ENCODE measurements at places on chromosomes 4 and X. TPM values are rescaled to one million over a fixed set of nuclear protein-coding genes. Genes with fewer than 3 reads are reported as not detected.
A peak's percentile ranks its signal among the peaks of the same experiment; 100 is the strongest.

GRCh38 chrX:150258463-150259430 is 104.4 kb upstream of the MAMLD1 start:
- DNase-seq, result no peak

- peak; percentile 7 for DNase-seq
Measured at GRCh38 chrX:30533266-30533665, 44.3 kb downstream of the TASL start.

GRCh38 chr4:75490155-75490554 is 24.0 kb downstream of the RCHY1 start:
- no peak for DNase-seq

DNA sequence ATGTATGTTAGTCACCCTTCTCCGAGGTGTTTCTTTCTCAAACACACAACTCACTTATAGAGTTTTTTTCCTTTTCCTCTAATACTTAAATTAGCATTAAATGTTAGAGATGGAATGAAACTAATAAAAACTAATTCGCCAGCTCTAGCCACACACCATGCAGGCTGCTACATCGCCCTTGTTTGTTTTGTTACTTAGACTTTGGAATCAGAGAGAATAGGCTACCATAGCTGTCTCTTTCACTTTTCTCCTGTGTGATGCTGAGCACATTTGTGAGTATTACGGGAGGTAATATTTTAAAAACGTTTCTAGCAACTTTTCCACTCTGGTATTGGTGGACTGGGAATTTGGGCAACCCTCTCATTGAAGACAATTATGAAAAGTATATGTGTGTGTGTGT is 43.5 kb downstream of the ESX1 start:
- DNase-seq, result no peak

- no peak for DNase-seq
Measured at GRCh38 chr4:85475631-85476233, 782 bp downstream of the ARHGAP24 start.

GRCh38 chr4:6769233-6769988 is 13.1 kb upstream of the KIAA0232 start:
- no peak for DNase-seq

- DNase-seq, result peak; percentile 76
Measured at GRCh38 chr4:68342134-68342533, 7.8 kb downstream of the YTHDC1 start.

- DNase-seq, result no peak
Measured at GRCh38 chr4:1348014-1348513, 1.1 kb downstream of the UVSSA start.

GRCh38 chr4:88765729-88766128 is 68.1 kb upstream of the NAP1L5 start:
- DNase-seq, result peak; percentile 67

DNA sequence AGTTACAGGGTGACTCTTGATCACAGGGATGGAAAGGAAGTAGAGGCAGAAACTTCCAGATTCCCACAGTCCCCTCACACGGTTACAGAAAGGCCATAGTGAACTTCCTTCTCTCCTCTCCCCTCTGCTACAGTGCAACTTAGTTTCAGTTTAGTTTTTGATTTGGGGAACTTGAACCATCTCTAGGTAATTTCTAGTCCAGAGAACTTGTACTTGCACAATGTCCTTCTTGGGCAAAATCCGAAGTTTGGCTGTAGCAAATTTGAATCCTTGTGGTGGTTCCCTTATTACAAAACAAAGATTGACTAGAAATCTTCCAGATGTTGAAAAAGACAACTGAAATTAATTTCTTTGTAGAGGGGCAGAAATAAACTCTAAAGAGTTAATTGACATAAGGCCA is 1.2 kb upstream of the BLTP1 start:
- DNase-seq, result no peak

GRCh38 chrX:51461053-51462044 is 35.0 kb downstream of the NUDT11 start:
- DNase-seq, result peak; percentile 16

DNA sequence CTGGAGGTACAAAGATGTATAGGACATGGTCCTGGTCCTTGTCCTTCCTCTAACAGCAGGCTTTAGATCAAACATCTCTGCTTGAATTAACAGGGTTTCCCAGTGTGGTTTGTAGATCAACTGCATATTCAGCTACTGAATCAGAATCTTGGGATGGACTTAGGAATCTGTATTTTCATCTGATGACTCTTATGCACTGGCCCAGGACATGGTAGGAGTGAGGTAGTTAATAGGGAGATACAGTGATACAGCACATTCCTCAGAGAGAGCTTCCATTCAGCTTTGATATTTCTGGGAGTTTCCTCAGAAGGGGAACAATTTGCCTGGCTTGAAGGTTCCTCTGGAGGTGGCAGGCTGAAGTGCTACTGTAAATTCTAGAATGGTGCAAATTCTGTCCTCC is 203.1 kb downstream of the LARP7 start:
- peak; percentile 11 for DNase-seq

DNA sequence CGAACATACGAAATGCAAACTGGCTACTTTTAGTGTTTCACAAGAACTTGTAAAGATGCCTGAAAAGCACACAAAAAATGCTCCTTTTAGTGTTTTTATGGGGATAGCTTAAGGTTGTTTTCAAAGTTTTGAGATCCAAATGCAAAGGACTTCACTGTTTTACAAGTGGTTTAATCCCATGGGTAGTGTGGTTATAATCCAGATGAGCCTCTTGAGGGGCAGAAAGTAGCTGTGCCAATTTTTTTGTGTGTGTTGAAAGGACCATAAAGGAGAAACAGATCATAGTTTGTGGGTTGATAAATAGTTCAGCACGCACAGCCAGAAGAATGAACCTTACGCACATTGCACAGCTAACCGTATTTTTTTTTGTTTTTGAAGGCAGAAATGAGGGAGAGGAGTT is 126.9 kb upstream of the GIMD1 start:
- DNase-seq, result no peak

DNA sequence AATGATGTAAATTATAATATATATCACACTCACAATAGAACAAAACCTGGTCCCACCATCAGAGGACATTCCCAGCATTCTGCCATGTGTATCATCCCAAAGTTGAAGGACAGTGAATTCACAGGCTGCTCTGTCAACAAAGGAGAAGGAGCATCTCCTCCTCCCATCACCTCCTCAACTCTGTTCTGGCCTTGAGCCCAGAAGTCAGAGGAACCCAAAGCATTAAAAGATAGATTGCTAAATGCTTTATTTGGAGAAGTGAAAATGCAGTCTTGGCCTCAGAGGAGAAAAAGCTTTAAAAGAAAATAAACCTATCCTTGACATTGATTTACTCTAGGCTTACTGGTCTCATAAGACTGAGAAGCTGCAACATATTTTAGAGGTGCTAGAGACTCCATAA is 268.8 kb upstream of the RASGEF1B start:
- no peak for DNase-seq

- no peak for DNase-seq
Measured at GRCh38 chr4:83536362-83537272, 709 bp downstream of the GPAT3 start.

- DNase-seq, result peak; percentile 65
Measured at GRCh38 chr4:159048166-159048886, 54.6 kb upstream of the RAPGEF2 start.

DNA sequence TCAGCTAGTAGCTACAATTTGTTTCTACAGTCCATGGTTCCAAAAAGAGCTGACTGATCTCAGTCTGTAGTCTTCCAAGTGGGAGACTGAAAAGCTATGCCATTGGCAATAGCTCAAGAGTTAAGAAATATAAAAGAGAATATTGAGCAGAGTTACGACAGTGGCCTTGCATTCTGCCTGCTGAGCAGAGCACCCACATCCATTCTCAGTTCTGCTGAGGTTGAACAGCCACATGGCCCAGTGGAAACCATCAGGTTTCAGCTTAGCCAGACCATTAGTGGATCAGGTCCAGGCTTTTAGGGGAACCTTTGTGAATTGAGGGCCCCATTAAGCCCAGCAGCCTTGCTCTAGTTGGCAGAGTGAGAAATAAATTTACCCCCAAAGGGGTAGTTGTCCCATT is 28.1 kb downstream of the ZNF81 start:
- DNase-seq, result no peak

DNA sequence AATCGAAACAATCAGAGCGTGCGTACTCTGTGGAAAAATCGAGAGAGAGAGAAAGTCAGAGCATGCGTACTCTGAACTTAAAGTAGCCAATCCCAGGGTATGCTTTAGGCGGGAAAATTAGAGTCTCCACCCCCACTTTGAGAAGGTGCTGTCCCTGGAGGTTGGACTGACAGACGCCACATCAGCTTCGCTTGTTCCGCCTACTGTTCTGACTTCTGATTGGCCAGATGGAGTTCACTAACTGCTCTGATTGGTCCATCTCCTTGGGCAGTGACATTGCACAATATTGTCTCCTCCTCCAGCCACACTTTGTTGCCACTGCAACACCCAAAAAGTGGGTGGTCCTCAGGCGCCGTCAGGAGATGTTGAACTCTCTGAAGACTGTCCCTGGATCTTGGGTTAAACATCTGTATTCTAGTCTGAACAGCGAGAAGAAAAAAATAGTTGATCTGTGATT is at the start of gene SSX5:
Gene SSX5 (minus strand): TSS at position 51 of the 457 bp plus-strand sequence. CDS start 1,437 bp downstream, outside the sequence.
- DNase-seq, result no peak

GRCh38 chrX:107713203-107713542 is 62.4 kb downstream of the TSC22D3 start:
- DNase-seq, result no peak

DNA sequence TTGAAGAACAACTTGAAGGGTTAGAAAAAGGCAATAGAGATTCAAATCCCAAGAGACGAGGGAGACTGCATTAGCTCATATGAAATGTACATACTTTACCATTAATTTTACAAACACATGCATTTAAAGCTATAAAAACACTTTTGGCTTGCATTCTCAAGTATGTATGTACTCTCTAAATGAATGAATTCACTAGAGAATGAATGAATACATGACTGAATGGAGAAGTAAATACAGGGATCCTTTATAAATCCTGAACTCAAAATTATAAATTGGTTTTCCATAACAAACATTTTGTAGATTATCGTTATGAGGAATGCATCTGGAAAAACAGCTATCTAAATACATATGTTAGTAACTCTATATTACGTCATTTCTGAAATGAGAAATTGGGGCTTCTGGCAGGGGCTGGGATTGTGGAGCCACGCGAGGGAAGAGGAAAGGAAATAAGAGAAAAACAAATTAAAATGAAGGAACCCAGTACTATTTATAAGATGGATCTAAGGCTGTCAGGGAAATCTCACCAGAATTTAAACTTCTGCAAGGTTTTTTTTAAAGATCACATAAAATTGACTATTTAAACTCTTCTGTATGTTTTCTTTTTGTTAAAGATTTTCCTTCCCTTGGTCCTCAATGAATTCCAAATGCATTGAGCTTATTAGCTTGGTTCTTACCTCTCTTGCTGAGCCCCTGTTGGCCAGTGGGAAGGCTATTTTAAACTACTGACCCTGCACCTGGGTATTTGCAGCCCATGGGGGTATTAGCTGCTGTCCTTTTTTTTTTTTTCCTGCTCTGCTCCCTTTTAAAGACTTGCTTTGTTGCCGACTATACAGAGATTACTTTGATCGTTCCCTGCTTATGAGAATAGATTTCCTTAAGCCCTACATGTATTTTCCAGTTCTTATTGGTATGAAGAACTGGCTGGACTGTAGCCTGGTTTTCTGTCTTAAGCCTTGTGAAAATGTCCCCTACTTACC is 207.8 kb downstream of the ADGRL3 start:
- no peak for DNase-seq

GRCh38 chrX:103783971-103784370 is 7.3 kb downstream of the PLP1 start:
- DNase-seq, result no peak

DNA sequence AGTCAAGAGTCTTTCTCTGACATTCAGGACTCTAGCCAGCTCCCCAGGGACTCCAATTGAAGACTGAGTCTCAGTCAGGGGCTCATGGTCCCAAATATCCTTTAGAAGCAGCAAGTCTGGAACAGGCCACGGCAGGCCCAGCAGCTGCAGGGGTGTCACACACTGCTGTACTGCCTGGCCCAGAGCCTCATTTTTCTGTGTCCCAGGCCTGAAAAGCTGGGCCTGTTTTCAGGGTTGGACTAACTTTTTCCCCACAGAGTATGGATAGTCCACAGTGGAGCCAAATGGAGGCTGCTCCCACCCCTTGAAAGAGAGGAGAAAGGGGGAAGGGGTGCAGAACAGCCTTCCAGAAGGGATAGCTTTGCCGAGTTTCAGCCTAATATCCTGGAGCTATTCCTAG is 146.8 kb upstream of the NALF2 start:
- DNase-seq, result no peak

- peak; percentile 45 for DNase-seq
Measured at GRCh38 chrX:17167915-17168314, 207.1 kb upstream of the NHS start.

DNA sequence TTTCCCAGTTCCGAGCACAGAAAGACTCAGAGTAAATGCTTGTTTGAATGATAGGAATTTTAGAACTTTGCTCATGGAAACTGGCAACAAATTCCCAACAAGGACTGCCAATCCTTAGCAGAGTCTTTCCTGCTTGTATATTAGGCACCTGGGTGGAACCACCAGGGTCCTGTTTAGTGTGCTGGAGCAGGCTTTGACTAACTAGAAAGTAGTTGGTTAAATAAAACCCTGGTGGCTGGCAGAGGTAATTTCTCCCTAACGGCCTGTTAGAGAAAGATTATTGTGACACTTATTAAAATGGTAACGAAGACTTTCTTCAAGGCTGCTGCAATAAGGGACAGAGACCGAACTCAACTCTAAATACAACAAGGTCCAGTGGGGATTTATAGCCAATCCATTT is 103.6 kb upstream of the TEX13D start:
- DNase-seq, result no peak

GRCh38 chr4:96602661-96603060 is 762.8 kb downstream of the PDHA2 start:
- DNase-seq, result peak; percentile 7

DNA sequence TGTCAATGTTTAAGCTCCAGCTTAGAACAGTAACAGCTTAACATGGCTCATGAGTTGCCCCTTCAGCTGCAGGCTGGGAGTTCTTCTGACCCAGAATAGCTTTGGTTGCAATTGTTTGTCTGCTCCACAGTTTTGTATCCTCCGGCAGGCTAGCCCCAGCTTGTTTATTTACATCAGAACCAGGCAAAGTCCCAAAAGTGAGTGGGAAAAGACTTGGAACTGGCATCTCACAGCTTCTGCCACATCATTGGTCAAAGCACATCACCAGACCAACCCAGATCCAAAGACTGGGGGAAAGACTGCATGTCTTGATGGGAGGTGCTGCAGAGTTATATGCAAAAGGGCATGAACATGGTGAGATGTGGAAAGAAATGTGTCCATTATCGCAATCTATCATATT is 231.2 kb upstream of the CPEB2 start:
- DNase-seq, result peak; percentile 61

Gene FMR1NB
- not detected for total RNA-seq

Gene RAB9A
- 42.2 TPM for total RNA-seq

Gene SYTL5
- not detected for total RNA-seq

Gene OCIAD2
- 19.2 TPM for total RNA-seq

Gene XAGE1A
- not detected for total RNA-seq

Gene SLIT2
- total RNA-seq, result 2.2 TPM

Gene ALPK1
- total RNA-seq, result 50.6 TPM

Gene SHROOM4
- total RNA-seq, result 2.8 TPM

Gene TACR3
- not detected for total RNA-seq

All from mammary epithelial cell (primary cell).